ENCODE measurements at places on chromosomes 1 and 21.

DNA sequence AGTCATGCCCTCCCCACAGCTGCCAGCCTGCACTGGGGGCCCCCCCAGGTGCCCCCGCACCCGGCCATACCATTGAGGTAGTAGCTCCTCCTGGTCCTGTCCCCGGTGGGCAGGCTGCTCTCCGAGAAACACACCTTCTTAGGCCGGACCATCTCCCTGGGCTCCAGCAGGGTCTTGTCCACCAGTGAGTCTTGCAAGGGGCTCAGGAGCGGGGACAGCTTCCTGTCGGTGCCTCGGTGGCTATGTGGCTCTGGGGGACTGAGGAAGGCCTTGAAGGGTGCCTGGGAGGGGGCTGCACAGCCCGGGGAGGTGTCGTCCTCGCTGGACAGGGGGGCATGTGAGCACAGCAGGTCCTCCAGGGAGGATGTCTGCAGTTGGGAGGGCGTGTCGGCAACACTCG is 12.9 kb upstream of the FTCD start:
- DNase-seq: no peak

GRCh38 chr1:156167536-156167935 is 14.2 kb downstream of the SEMA4A start:
- no peak for DNase-seq

DNA sequence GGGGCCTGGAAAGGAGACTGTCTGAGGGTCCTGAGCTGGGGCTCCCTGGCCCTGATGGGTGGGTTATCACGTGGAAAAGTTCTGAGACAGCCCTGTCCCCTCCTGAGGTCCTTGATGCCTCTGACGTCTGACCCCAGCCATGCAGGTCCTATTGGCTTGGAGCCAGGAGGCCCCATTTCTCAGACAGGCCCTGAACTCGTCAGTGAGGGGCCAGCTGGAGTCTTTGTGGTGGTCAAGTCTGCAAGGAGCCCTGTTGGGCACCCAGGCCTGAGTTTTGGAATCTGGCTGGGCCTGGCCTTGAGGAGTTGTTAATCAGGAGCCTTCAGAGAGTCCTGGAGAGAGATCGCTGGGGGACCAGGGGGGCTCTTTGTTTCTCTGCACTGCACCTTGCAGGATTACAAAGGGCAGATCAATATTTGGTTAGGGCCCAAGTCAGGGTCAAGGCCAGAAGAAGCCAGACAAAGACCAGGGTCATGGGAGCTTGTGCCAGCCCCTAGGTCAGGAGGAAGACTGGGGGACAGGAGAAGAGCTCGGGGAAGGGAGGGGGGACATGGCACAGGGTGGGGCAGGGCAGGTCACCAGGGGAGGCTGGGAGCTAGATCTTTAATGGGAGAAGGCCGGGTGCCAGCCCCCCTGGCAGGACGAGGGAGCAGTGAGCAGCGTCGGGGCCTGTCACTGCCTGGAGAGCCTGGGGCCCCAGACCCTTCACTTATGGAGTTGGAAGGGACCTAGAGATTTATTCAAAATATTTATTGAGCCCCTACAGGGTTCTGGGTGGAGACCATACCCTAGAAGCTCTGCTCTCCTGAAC is 83.2 kb downstream of the PTPRU start:
- no peak for DNase-seq

GRCh38 chr1:203592730-203593129 is 33.9 kb upstream of the ATP2B4 start:
- peak; percentile 44 for DNase-seq

- DNase-seq: peak; percentile 52
Observed at GRCh38 chr1:151534662-151535278, 5.3 kb upstream of the TUFT1 start.

GRCh38 chr1:66160719-66161118 is 368.0 kb downstream of the PDE4B start:
- no peak for DNase-seq

- DNase-seq: no peak
Observed at GRCh38 chr1:212645546-212646543, 37.3 kb downstream of the ATF3 start.

DNA sequence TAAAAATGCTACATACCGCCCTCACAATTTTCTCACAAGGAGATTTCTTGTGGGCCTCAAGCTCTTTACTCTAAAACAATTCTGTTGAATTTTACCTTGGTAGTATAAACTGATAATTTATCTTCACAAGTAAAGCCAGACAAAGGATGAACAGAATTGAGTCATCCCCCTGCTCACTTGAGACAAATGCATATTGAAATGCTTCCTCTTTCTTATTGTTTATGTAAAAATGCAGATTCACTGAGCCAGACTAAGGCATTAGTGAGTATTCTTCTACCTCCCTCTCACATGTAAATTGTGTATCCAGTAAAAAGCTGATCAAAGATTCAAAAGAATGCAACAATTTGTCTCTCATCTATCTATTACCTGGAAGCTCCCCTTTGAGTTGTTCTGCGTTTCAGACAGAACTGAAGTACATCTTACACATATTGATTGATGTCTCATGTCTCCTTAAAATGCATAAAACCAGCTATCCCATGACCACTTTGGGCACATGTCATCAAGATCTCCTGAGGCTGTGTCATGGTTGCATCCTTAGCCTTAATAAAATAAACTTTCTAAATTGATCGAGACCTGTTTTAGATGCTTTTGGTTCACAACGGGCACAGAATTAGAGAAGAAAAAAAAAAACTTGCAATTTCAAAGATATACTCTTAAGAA is 743.1 kb upstream of the B3GALT2 start:
- DNase-seq: no peak

DNA sequence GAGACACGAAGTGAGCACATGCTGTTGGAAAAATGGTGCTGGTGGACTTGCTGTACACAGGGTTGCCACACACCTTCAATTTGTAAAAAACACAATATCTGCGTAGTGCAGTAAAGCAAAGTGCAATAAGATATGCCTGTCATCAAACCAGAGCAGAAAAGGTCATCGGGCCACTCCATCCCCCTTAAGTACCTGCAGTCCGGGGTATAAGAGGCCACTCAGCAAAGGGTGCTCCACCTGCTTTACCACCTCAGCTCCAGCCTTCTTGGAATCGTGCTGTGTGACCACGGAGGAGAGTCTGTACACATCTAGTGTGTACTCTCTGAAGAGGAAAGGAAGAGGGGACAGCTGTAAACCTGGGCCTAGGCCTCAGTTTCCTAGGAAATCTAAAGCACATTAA is 10.9 kb downstream of the YARS1 start:
- no peak for DNase-seq

- peak; percentile 89 for DNase-seq
Observed at GRCh38 chr1:15948595-15949452, 27.1 kb downstream of the ZBTB17 start.

DNA sequence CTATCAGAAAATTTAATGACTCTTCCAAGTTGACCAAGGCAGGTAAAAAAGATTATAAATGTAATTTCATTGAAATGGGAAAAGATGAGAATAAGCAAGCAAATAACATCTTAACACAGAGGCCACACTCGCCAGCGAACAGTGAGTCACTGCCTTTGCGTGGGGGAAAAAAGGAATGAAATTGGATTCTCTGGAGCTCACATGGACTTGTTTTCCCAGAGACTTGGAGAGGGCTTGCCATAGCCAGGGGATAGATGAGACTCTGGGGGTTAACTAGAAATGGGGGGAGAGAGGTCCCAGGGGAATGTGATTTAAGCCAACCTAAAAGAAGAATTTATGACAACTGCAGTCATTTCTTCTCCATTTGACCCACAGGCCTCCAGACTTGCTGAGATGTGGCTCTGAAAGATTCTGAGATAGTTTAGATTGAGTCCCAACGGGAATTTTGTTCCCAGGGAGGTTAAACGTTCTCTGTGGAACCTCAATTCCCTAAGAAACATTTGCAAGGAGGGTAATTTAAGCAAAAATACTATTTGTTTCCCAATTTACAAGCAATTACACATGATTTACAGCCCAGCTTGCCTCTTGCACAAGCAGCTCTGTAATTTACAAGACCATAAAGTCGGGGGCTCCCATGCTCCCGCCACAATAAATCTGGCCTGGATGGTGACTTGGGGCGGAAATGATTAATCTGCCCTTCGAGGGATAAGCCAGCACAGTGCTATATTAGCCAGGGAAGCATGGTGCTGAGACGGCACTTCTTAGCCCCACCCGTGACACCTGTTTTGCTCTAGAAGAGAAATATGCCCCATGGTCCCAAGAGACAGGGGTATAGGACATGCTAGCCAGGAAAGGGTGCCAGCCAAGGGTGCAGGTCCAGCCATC is 68.8 kb downstream of the GRIK3 start:
- no peak for DNase-seq

DNA sequence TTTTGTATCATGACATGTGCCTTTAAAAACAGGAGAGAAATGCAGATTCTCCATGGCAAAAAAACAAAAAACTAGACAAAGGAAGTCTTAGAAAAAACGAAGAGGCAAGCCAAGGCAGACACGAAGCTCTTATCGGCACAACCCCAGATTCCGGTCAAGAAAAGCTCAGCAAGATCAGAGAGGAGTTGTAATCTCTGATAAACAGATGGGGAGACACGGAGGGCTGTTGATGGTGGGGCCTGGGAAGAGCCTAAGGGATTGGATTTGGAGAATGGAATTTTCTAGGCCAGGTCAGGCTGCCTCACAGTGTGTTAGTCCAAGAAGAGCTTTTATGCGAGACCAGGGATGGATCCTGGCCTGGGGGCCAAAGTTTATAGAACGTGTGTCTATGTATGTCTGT is 96.2 kb upstream of the AKT3 start:
- DNase-seq: no peak

- DNase-seq: no peak
Observed at GRCh38 chr1:8926707-8927694, 18.7 kb upstream of the CA6 start.

- peak; percentile 25 for DNase-seq
Observed at GRCh38 chr1:150807249-150808023, 624 bp downstream of the CTSK start.

DNA sequence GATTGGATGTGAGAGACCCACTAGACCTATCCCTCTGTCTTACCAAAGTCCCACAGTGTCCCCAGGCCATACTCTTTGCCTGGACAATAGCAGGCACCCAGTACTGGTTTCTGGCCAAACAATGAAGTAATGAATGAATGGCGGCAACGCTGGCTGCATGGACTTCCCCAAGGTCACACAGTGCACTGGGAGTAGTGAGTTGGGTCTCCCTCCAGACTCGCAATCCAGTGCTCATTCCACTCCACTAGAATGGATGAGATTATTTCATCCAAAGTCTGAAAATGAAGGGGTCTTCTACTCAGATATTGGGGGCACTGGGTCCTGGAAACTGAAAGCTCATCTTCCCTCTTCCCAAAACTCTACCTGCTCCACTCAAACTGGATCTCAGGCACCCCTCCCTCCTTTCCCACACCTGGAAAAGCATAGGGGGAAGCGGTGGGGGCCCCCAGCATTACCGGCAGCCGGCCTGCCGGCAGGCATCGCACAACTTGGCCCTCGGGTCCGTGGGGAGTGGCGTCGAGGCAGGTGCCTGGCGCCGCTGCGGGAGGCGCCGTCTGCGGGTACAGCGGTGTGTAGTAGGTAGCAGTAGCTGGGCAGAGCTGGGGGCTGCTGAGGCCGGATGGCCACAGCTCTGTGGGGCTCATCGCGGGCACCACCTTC is 816 bp downstream of the E2F2 start:
- DNase-seq: no peak

DNA sequence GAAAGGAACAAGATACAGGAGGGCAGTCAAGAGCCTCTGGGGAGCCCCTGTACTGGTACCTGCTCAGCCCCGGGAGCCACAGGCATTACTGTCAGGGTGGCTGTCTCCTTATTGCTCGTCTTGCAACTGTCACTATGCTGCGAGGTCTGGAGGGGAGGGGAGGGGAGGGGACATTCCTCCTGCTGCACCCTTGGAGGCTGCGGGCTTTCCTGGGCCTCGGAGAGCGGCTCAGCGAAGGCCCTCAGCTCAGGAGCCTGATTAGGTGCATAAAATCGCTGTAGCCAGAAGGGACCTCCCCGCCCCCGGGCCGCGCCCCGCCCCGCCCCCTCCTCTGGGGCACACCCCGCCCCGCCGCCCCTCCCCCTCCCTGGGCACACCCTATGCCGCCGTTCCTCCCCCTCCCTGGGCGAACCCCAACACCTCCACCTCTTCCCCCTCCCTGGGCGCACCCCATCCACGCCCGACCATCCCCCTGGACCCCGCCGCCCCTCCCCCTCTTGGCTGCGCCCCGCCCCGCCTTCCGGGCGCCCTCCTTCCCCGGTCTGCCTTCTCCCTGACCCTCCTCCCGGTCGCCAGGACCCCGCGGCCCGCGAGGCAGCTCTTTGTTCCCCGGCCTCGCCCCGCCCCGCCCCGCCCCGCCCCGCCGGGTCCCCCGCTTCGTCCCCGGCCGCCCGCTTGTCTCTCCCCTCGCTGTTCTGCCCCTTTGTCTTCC is 35.5 kb downstream of the CACHD1 start:
- no peak for DNase-seq

Measured in muscle of back (tissue), 13 donors.